ENCODE measurements at places on chromosomes 4 and X.

GRCh38 chr4:94525993-94526728, 74.4 kb downstream of the PDLIM5 start:
- DNase-seq = no peak

DNA sequence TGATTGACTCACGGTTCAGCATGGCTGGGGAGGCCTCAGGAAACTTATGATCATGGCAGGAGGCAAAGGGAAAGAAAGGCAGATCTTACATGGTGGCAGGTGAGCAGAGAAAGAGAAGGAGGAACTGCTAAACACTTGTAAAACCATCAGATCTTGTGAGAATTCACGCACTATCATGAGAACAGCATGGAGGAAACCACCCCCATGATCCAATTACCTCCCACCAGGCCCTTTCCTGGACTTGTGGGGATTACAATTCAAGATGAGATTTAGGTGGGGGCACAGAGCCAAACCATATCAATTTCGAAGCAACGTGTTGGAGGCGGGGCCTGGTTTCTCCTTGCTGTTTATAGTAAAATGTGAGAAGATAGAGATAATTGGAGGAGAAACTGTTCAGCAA, 167.4 kb downstream of the GABRB1 start:
- DNase-seq = no peak

DNA sequence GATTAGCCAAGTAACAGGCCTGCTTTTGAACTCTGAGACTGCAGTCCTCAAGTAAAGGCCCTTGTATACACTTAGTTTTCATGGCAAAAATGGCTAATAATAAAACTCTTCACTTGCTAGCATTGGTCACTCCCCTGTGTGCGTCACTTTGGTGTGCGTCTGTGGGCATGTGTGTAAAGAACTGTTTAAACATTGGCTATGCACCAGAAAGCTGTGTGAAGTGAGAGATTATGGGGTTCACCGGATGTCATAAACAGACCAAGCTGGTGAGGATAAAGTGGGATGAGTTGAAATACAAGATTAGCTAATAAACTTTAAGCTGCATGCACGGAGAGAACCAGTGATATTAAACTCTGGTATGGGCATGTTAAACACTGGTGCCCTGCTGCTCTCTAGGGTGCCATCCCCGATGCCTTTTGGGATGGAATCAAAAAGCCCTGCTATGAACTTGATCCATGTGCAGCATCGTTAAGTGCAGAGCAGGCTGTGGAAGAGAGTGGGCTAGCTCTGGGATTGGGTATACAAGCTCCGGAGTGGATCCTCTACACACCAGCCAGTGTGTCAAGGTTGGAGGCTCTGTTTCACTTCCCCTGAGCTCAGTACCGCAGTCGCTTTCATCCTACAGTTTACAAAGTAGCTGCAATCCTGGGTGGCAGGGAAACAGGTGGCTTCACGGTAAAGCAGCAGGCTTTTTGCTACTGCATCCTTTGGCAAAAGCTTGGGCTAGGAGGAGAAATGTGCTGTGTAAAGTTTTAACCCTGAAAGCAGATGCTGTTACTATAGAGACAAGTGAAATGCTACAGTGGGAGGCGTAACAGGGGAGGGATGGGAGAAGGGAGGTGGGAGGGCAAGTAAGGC, 108.3 kb upstream of the SLC4A4 start:
- DNase-seq = no peak

DNA sequence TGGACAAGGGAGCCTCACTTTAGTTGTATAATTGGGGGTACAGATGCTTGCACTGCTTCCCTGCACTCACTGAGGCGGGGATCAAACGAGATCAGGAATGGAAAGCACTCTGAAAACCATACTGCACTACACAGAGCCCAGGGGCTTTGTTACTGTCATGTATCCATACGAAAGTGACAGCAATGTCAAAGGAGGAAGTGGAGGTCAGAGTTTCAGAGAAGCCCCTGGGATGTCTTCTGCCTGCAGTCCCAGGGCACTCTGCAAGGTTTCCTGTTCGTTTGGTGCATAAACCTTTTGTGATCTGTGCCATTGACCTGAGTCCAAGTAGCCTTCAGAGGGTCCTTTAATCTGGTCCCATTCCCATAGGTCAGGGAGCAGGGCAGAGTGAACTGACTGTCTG, 31.2 kb downstream of the RNF175 start:
- DNase-seq = peak; percentile 79

- DNase-seq = no peak
These were observed 756 bp downstream of the IGFBP7 start for GRCh38 chr4:57109411-57109846.

DNA sequence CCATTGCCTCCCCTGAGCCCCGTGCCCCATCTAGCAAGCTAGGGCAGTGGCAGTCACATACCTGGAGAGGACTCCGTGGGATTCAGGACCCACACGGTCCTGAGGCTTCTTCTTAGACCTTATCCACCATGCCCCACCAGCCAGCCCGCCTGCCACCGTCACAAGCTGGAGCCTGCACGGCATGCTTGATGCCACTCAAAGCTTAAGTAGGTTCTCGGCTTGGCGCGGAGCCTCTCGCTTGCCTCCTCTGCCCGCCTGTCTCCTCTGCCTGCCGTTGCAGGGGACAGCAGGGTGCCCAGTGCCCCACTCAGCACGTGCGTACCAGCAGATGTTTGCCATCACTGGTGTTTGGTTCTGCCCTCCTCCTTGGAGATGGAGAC, 14.1 kb downstream of the PSAPL1 start:
- no peak for DNase-seq

GRCh38 chrX:114841051-114841450, 176.4 kb downstream of the IL13RA2 start:
- no peak for DNase-seq

- no peak for DNase-seq
These were observed 3.9 kb downstream of the TREX2 start for GRCh38 chrX:153441981-153442380.

GRCh38 chrX:55057675-55058249, 17.1 kb upstream of the PAGE2B start:
- DNase-seq = peak; percentile 75

DNA sequence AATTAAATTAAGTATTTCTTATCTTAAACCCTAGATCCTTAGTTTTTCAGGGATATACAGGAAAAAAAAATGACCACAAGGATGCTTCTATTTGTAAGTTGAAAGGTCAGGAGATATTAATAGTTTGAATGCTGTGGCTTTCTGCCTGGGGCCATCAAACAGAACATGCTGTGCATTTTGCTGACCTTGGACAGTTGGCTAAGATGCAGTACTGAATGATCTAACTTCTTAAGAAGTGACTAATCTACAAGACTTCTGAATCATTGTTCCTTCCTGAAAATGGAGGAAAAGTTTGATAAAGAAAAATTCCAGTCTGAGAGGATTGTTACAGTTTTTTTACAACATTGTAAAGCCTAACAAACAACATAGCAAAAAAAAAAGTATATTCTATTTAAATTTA, 237.8 kb upstream of the JADE1 start:
- DNase-seq = no peak

DNA sequence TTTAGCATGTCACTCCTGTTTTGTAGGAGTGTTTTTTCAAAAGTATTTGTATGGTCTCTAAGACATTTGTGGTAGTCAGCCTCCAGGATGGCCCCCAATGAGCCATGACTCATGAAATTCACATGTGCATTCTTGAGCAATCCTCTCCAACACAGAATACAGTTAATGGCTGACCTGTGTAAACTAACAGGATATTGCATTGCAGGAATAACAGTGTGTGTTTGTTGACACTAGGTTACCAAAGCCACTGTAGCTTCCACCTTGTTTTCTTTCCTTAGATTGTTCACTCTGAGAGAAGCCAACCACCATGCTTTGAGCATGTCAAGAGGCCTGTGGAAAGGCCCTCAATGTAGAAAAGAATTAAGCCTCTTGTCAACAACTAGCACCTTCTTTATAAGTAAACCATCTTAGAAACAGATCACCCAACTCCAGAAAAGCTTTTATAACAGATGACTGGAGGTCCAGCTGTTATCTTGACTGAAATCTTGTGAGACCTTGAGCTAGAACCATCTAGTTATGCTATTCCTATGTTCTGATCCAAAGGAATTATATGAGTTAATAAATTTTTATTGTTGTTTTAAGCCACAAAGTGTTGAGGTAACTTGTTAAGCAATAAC, 28.5 kb downstream of the TBCK start:
- DNase-seq = no peak

- DNase-seq = no peak
These were observed 51.5 kb upstream of the SLC4A4 start for GRCh38 chr4:71287305-71287704.

DNA sequence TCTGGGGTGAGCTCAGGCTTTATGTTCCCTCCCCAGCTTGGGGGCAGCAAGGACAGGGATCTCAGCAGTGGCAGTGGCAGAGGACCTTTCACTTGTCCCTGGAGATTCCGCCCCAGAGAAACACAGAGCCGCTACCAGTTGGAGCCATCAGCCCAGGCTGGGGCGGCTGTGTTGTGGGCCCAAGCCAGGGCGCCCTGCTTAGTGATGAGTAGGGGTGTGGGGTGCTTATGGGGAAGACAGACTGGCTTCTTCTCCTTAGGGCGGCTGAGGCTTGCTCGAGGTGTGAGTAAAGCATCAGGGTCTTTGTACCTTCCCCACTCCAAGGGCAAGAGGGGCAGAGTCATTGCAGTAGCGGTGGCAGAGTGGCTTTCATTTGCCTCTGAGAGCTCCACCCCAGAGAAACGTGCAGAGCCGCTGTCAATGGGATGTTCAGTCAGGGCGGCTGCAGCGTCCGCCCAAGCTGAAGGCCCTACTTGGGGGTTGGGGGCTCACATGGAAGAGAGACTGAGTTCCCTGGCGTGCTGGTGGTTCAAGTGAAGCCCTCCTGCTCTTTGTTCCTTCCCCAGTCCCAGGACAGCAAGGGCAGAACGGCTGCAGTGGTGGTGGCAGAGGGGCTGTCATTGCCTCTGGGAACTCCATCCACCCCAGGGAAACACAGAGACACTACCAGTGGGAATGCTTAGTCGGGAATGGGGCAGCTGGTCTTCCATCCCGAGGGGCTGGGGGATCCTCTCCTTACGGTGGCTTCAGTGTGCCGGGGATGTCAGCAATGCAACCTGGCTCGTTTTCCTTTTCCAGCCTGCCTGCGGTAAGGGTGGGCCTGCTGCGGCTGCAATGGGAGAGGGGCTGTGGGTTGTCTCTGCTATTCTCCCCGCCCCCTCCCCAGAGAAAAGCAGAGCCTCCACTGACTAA, 2142.5 kb upstream of the TENM3 start:
- DNase-seq = no peak

- DNase-seq = no peak
These were observed 231.5 kb upstream of the DIAPH2 start for GRCh38 chrX:96453139-96453538.

DNA sequence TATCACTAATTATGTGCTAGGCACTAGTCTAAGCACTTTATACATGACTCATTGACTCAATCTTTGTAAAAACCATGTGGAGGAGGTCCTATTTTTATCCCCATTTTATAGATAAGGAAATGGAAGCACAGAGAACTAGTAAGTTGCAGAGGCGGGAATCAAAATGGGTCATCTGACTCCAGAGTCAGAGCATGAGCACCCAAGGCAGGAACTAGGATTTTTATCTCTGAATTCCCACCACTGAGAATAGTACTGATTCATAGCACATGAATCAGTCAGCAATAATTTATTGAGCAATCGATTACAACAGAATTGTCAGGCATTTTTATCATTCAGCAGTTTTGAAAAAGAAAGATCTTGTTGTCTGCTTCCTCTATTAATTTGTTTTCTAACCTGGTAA, 19.3 kb downstream of the SCARB2 start:
- DNase-seq = no peak

DNA sequence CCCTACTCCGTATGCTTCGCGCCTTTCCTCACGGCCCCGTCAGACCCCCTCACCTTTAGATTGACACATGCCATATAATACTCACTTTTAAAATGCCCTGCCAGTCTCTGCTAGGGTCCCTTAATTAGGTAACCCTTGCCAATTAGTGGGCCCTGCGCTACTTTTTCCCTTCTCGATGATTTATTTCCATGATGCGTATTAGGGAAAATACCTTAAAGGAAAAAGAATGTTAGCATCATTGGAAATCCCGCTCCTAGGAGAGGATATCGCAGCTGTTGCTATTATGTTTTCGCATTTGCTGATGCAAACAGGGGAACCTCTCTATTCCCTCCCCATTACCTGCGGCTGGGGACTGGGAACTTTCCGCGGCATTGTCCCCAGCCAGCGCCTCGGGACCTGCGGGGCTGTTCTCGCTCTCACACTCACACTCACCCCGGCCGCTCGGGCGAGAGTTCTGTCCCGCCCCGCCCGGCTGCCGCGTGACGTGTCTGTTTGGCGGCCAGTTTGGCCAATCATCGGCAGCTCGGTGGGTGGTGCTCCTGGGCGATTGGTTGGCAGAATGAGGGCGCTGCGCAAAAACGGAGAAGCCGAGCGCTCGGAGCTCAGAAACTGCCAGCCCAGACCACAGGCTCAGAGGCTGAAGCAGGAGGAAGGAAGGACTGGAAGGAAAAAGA, at the start of gene PCDH10:
PCDH10 (plus strand) TSS at position 605 of the 674 bp plus-strand sequence. CDS start 847 bp downstream, outside the sequence.
- no peak for DNase-seq

- DNase-seq = no peak
These were observed 60.7 kb upstream of the NXF3 start for GRCh38 chrX:103153661-103154060.

DNA sequence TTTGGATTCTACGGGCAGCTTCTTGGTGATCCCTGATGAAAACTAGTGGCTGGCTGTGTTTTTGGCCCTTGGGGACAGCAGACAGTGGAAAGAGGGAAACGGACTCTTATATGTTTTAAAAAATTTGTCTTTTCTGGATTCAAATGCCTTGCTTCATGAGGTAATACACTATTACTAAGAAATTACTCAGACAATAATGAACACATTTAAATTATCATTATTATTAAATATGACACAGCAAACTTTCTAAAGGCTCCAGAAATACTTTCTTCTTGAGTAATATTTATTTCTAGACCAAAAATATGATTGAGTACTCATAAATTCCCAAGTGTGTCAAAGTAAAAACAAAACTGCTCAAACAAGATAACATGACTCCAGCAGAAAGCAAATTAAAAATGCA, 520.7 kb upstream of the AADAT start:
- no peak for DNase-seq

DNA sequence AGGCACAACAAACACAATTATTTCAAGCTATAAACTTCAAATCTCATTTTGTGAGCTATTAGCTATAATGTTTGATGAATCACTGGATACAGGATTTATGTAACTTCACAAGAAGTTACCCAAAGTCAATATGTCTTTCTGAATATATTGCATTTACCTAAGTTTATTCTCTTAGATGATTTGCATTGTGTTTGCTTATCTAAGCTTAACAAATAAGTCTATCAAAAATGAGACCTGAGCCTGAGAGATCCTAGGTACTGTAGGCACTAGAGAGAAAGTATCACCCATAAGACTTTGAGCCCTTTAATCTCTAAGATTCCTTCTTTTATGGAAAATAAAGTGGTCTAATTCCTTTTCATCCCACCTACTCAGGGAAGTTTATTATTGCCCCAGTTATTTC, 178.2 kb downstream of the NAF1 start:
- no peak for DNase-seq

DNA sequence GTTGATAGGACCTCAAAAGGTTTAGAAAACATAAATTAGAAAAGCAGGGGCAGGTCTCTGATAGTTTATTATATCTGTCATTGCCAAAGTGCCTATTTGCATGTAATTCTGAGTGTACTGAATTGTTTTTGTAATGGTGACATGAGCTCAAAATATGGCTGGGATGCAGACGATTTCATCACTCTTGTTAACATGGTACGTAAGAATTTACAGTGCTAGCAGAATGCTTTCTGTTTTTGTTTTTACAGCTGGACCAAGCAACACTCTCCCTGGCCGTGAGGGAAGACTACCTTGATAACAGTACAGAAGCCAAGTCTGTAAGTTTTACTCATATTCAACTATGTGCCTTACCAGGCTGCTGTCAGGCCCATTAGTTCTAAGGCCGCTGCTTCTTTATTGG, 58.1 kb downstream of the PHEX start:
- DNase-seq = no peak

GRCh38 chr4:3781193-3781886, 15.2 kb downstream of the ADRA2C start:
- DNase-seq = peak; percentile 63

All from Karpas-422 (cell line).